ENCODE measurements at places on chromosomes 1 and 21.

- DNase-seq, result no peak
Measured at GRCh38 chr21:43207868-43208267, 39.1 kb downstream of the CRYAA start.

DNA sequence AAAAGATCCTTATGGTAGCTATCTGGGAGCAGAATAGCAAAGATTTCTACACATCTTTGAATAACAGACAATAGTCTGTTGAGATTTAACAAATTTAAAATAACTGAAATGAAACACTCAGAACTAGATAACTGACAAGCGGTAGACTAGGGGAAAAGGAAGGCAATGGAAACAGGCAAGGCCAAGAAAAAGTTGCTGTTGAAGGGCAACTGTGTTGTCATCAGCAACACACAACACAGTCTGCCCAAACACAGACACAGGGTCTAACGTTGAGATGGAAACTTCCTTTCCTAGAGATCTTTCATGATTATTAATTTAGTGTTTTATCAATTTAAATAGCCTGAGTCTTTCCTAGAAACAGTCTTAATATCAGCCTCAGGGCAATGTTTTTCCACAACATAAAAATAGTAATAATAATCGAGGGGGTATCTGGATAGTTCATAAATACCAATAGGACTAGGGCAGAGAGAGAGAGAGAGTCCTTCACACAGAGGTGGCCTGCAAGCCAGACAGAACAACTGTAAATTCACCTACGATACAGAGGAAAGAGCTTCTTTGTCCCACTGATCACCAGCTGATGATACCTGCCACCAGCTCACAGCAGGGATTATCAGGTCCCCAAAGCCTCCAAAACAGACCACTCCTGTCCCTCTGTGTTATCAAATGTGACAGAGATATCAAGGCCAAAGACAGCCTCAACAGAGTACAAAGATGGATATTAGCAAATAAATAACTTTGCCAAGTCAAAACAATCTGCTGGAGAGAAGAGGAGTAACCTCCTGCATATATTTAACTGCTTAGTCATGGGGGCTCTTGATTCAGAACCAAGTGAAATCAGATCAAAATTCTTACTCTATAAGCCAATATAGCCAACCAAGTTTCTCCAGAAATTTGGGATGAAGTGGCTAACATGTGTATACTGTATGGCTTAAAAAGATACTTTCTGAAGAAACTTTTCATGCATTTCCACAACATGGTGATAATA is 245.3 kb downstream of the SLC45A1 start:
- DNase-seq, result no peak

DNA sequence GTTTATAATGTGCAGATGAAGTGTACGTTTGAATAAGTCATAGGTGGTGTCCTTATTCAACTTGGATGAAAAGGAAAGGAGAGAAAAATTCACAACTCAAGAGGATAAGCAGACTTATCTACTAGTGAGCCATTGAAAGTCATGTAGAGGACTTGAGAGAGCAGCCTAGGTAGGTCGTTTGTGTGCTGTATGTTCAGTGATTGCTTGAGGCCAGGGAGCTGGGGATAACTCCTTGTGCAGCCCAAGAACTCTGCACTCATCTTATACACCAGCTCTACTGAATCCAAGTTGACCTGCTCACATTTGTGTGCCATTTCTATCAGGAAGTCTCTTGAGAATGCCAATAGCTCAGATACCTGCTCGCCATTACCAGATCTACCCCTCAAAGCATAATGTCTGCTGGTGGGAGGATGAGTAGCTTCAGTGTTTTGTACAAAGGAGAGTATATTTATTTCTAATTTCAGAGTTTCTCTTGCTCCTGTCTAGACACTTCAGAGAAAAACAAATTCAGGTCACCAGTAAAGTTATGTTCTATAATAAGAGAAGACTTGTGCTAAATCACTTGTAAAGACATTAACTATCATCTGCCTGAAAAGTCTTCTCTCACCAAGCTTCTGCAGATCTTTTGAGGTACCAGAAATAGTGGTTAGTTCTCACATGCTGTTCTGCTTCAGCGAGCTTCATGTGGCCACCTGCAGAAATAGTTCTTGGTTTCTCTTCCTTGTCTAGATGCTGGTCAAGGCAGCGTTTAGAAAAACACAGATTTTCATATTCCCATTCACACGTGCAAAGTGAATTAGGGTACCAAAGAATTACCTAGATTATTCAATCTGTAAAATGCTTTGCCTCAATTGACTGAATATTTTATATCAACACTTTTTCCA is 10.8 kb downstream of the S1PR1 start:
- no peak for DNase-seq

- DNase-seq, result no peak
Measured at GRCh38 chr1:19738669-19739068, 61.0 kb downstream of the TMCO4 start.

DNA sequence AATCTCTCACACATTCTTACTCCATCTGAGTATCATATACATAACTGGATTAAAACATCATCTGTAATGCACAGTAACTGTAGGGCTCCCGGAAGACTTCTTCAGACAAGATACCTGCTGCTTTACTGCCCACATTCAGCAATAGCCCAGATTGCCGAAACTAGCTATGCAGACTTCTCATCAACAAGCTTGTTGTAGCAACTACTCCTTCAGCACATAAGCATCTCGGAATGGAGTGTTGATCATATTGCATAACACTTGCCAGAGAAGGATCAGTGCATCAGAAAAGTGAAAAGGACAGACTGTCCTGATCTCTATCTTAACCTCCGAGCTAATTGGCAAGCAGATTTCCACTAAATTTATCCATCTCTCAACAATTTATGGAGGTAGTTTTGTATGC is 354.6 kb upstream of the C1orf87 start:
- no peak for DNase-seq

- no peak for DNase-seq
Measured at GRCh38 chr1:61337037-61337436, 254.7 kb downstream of the NFIA start.

GRCh38 chr1:3847081-3847480 is 9.9 kb downstream of the CEP104 start:
- no peak for DNase-seq

DNA sequence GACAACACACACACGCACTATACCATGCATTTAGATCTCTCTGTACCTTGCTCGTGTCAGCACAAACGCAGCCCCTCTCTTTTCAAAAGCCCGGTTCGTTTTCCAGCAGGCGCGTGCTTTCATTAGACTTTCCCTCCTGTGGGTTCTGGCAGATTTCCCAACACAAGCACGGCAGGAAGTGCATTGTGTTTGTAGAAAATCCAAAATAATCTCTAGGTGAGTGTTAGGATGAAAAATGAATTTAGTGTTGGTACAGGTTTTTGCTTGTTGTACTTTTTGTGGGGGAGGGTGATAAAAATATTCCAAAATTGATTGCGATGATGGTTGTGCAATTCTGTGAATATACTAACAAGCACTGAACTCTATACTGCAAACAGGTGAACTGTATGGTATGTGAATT is 54.1 kb upstream of the POFUT2 start:
- DNase-seq, result no peak

- no peak for DNase-seq
Measured at GRCh38 chr1:236011641-236012040, 53.2 kb downstream of the NID1 start.

GRCh38 chr1:214198571-214198970 is 82.4 kb upstream of the SMYD2 start:
- no peak for DNase-seq

- no peak for DNase-seq
Measured at GRCh38 chr1:207787776-207788175, 35.9 kb downstream of the CD46 start.

DNA sequence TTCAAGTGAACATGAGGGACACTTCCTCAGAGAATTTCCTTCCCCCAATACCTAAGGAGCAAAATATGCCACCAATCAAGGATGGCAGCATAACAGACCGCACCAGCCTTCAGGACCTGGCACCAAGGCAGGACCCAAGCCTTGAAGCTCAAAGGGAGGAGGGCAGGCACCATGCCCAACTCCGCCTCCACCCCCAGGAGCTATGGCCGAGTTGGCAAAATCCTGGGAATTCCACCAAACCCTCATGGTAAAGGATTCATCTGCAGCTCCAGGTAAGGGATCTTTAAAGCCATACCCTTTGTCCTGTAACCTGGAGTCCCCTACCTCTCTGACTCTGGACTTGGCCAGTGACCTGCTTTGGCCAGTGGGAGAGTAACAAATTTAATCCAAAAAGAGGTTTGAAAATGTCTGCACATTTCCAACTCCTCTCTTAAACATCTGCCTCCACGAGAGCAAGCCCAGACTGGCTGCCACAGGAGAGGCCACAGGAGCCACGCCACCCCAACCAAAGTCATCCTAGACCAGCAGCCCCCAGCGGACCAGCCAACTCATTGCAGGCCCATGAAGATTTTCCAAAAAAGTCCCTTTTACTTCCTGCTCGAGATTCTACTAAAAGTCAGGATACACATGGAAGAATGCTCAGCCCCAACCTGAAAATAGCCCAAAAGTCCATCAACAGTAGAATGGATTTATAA is 41.9 kb downstream of the NPHP4 start:
- no peak for DNase-seq

- DNase-seq, result peak; percentile 78
Measured at GRCh38 chr1:212699625-212700222, at the start of gene BATF3. Gene BATF3 (minus strand): TSS chr1:212699840. CDS start chr1:212699762, 78 bp downstream.

DNA sequence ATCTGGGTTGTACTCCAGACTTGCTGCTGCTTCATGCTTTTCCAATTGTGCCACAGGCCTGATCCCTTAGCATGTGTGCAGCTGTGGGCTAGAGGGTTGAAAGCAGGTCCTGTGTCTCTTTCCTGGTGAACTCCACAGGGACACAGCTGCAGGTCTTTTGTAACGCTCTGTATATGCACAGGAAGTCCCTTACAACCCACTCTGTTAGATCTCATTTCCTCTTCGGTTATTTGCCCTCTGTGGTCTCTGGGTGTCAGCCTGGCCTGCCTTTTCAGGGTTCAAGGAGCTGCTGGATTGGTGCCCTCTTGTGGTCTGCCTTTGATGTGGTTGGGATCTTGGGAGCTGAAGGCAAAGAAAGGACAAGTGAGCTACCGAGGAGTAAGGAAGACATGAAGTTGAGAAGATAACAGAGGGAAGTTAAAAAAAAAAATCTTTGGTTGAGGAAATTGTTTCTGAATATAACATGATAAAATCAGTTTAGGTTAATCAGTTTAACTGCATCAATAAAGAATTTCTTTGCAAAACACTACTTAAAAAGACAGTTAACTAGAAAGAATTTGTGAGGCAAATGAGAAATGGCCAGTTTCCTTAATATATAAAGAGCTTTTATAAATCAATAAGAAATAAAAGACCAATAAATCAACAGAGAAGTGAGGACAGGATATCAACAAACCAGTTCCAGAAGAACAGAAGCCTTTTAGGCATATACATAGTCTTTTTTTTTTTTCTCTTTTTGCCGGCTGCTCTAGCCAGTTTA is 44.1 kb downstream of the UCK2 start:
- peak; percentile 64 for DNase-seq

GRCh38 chr1:164801246-164801731 is 242.3 kb downstream of the PBX1 start:
- no peak for DNase-seq

GRCh38 chr21:35658242-35658641 is 402.1 kb downstream of the SETD4 start:
- DNase-seq, result no peak

GRCh38 chr1:177256153-177257075 is 85.7 kb downstream of the BRINP2 start:
- peak; percentile 18 for DNase-seq

DNA sequence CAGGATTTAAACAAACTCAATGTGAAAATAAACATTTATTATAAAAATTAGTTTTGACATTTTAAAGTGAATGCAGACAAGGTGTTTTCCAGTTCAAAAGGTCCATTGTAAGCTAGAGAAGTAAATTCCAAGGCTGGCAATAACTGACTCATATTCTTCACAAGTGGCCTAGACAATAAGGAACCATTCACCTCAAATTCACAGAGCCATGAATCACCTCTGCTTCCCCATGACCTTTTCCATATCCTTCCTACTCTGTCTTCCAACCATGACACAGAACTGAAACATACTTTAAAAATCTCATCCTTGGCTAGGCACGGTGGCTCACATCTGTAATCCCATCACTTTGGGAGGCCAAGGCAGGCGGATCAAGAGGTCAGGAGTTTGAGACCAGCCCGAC is 24.8 kb downstream of the F11R start:
- no peak for DNase-seq

- DNase-seq, result no peak
Measured at GRCh38 chr1:179493323-179493722, 82.4 kb downstream of the NPHS2 start.

GRCh38 chr1:84721152-84721551 is 30.9 kb upstream of the SSX2IP start:
- peak; percentile 28 for DNase-seq

DNA sequence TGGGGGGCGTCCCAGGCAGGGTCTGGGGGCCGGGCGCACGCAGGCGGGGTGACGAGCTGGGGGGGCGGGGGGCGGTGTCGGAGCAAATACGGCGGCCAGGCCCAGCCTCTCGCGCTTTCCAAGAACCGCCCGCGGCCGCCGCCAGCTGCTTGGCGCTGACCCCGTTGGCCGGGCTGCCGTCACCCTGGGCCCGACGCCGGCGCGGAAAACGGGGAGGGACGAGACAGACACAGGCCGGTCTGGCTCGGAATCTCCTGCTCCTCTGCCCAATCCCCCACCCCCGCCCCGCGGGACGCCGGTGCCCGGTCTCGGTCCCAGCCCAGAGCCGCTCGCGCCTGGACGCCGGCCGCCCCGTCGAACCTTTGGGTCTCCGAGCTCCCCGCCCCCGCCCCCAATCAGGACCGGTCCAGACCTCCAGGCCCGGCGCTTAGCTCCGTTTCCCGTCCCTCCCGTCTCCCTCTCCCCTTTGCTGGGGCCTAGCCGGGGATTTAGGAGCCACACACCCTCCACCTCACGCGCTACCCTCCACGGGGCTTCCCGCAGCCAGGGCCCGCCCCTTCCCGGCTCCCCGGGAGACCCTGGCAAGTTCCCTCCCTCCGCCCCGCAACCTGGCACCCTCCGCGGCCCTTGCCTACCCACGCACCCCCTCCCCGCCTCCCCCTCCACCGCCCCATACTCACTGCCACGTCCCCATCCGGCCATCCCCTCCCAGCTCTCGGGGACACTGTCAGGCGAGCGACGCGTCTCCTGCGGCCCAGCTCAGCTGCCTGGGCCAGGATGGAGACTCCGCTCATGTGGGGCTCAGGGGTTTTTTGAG is 800 bp upstream of the MMP23B start:
- DNase-seq, result no peak

DNA sequence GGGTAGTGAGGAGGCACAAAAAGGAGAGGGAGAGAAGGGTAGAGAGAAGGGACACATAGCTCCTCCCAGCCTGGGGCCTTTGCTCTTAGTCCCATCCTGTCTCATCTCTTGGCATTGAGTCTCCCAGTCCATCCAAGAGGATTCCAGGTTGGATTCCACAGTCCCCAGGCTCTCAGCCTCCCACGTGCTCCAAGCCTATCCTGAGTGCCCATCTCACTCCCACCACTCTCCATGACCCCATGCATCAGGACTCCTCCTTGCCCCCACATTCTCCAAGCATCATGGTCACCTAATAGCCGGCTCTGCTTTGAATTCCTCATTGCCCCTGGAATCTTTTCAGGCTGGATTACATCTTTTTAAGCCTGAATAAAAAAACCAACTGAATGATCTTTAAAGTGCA is 87.9 kb downstream of the DSCAM start:
- no peak for DNase-seq

GRCh38 chr1:36455386-36455785 is 5.1 kb upstream of the OSCP1 start:
- DNase-seq, result no peak

- no peak for DNase-seq
Measured at GRCh38 chr1:109281680-109282496, 1.1 kb downstream of the PSRC1 start.
